Adipose tissue (tissue), 3 donors: ENCODE measurements at places on chromosomes 1 and 21. TPM values are rescaled to one million over a fixed set of nuclear protein-coding genes. Genes with fewer than 3 reads are reported as not detected.

TTC24 gene
- polyA plus RNA-seq: 0.10 TPM

ICOSLG gene
- 1.1 TPM for polyA plus RNA-seq

DYNLT5 gene
- polyA plus RNA-seq: 0.21 TPM

AMY2B gene
- polyA plus RNA-seq: 46.1 TPM

TNNT2 gene
- 23.8 TPM for polyA plus RNA-seq

RYR2 gene
- polyA plus RNA-seq: 0.23 TPM

CD101 gene
- 1.3 TPM for polyA plus RNA-seq

TRPM2 gene
- 0.72 TPM for polyA plus RNA-seq

NOS1AP gene
- polyA plus RNA-seq: 0.40 TPM

FCMR gene
- polyA plus RNA-seq: 5.1 TPM

CLCA1 gene
- polyA plus RNA-seq: 0.07 TPM

S100A7 gene
- 0.76 TPM for polyA plus RNA-seq

SPRR1B gene
- polyA plus RNA-seq: not detected

SPATA6 gene
- polyA plus RNA-seq: 9.7 TPM

HSD3B2 gene
- not detected for polyA plus RNA-seq

SYTL1 gene
- polyA plus RNA-seq: 104 TPM

FAM177B gene
- 0.10 TPM for polyA plus RNA-seq

TFF3 gene
- 21.7 TPM for polyA plus RNA-seq

POLR3C gene
- polyA plus RNA-seq: 14.9 TPM

CD164L2 gene
- polyA plus RNA-seq: not detected

CELA3B gene
- polyA plus RNA-seq: 1.2 TPM

CCDC190 gene
- not detected for polyA plus RNA-seq

ELAVL4 gene
- polyA plus RNA-seq: 0.12 TPM

LAMB3 gene
- polyA plus RNA-seq: 3.3 TPM

SCAMP3 gene
- polyA plus RNA-seq: 76.7 TPM

ZNF669 gene
- polyA plus RNA-seq: 2.8 TPM

AURKAIP1 gene
- 240 TPM for polyA plus RNA-seq

TMPRSS15 gene
- polyA plus RNA-seq: 0.09 TPM

APCS gene
- polyA plus RNA-seq: not detected

NLRP3 gene
- polyA plus RNA-seq: 7.2 TPM

ADGRB2 gene
- 1.2 TPM for polyA plus RNA-seq

GUCA2B gene
- polyA plus RNA-seq: not detected

C1orf116 gene
- 5.6 TPM for polyA plus RNA-seq

TPR gene
- polyA plus RNA-seq: 14.7 TPM

DNAJC11 gene
- 14.1 TPM for polyA plus RNA-seq

KCNA2 gene
- polyA plus RNA-seq: 0.51 TPM

MED8 gene
- 28.6 TPM for polyA plus RNA-seq

TCEA3 gene
- polyA plus RNA-seq: 19.1 TPM

NASP gene
- 117 TPM for polyA plus RNA-seq

CFHR1 gene
- 1.3 TPM for polyA plus RNA-seq

TMEM82 gene
- 0.04 TPM for polyA plus RNA-seq

KRTAP26-1 gene
- not detected for polyA plus RNA-seq

RPS6KC1 gene
- 6.2 TPM for polyA plus RNA-seq

ARHGAP29 gene
- 19.2 TPM for polyA plus RNA-seq
